ENCODE measurements at places on chromosomes 13 and 19.

GRCh38 chr13:98349731-98350305 lies 172.7 kb upstream of the RNF113B start:
- peak; percentile 21 for DNase-seq

DNA sequence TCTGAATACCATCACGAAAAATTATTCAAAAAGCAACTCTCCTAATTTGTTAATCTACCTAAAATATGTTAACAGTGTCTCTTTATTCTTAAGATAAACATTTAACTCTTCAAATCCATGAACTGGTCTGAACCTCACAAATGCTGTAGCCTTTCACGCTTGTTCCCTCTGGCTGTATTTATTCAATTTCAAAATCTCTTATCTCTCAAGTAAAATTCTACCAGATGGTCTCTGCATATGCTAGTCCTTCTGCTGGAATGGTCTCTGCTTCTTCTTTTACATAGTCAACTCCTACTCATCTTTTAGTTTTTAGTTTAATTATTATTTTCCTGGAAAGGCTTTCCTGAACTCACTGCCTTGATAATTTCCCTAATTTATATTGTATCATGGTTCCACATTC lies 232.9 kb upstream of the PCDH20 start:
- DNase-seq = no peak

DNA sequence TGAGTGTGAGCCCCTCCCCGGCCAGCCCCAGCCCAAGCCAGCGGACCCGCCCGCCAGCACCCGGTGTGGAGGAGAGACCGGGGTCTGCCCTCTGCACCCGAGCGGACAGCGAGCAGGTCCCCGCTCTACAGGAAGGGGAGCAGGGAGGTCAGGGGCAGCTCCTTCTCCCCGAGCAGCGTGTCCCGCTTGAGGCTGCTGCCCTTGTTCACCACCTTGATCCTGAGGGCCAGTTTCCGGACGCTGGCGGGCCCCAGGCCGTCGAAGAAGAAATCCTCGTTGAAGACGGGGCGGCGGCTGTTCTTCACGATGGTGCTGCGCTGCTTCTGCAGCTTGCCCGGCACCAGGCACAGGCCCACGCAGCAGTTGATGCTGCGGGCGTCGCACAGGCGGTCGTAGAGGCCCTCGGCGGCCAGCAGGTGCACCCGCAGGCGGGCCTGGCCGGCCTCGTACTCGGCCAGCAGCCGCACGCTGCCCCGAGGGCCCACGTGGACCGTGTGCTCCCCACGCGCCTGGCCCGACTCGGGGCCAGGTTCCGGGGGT lies 1.9 kb downstream of the C2CD4C start:
- DNase-seq = no peak

GRCh38 chr13:110015253-110015652 lies 228.9 kb upstream of the IRS2 start:
- DNase-seq = no peak

GRCh38 chr13:77528834-77529500 lies 6.5 kb upstream of the SCEL start:
- no peak for DNase-seq

DNA sequence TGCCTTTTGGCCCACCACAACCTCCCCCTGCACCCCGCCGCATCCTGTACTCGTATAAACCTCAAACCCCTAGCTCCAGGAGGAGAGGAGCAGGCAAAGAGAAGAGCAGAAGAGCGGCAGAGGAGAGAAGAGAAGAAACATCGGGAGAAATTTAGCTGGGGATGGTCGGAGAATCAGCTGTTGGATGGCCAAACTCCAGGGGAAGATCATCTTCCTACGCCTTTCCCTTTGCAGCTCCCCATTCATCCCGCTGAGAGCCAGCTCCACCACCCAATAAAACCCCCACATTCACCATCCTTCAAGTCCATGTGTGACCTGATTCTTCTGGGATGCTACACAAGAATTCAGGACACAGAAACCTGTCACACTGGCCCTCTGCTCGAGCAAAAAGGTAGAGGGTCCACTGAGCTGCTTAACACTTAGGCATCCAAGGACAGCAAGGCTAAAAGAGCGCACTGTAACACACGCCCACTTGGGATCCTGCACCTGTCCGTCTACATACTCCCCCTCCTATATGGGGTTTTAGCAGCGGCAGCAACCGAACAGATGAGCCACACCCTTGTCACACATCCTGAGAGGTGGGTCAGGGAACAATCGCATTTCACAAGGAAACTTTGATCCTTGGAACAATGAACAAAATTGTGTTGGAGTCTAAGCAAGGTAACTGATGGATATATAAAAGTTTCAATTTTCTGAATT lies 51.6 kb upstream of the MIR17HG start:
- no peak for DNase-seq

- DNase-seq = peak; percentile 31
These were observed 8.0 kb upstream of the POU2F2 start for GRCh38 chr19:42140125-42140754.

GRCh38 chr19:41479757-41480191 lies 36.8 kb downstream of the ERICH4 start:
- no peak for DNase-seq

- DNase-seq = no peak
These were observed 156.2 kb downstream of the SIPA1L3 start for GRCh38 chr19:38062959-38063761.

DNA sequence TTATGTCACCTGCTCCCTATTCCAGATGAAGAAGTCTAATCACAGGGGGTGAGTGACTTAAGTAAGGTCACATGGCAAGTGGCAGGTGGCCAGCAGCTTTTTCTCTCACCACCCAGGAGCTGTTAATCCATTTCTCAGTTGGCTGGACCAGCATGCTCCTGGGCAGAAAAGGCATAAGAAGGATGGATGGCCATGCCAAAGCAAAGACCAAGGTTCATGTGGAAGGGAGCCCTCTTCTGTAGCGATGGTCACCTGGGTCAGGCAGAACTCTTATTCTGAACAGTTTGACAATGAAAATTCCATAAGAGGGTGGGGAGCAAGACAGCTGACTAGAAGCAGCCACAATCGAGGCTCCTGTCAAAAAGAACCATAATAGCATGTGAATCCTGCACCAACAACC lies 538.1 kb downstream of the SUCLA2 start:
- no peak for DNase-seq

DNA sequence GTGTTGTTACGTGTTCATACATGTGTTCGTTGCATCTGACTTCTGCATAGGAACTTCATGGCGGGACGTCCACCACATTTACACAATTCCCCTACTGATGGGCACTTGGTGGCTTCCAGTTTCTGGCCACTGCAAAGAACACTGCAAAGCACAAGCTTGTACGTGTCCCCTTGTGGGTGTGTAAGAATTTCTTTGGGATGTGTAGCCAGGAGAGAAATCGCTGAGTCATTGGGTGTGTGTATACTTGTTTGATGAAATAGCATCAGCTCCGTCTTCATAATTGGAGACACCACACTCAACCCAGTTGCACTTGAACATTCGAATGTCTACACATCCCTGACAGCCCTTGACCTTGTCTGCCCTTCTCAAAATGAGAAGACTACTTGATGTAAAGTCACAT lies 19.2 kb downstream of the KLK5 start:
- no peak for DNase-seq

DNA sequence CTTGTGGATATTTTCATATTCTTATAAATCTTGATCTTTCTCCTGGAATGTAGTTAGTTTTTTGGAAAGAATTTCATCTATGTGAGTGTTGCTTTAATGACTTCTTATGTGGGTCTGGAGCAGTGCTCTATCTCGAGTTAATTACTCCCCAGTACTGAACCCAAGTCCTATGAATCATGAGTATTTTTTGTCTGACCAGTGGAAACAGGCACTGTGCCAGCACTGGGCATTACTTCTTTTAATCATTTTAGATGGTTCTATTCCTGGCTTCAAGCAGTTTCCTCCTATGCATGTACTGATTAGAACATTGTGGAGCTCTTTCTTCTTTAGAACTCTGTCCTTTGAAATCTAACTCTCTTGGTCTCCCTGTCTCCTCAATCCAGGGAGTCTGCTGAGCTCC lies 466.3 kb downstream of the PCDH17 start:
- no peak for DNase-seq

- no peak for DNase-seq
These were observed 654 bp downstream of the ZIC5 start for GRCh38 chr13:99970651-99971575.

DNA sequence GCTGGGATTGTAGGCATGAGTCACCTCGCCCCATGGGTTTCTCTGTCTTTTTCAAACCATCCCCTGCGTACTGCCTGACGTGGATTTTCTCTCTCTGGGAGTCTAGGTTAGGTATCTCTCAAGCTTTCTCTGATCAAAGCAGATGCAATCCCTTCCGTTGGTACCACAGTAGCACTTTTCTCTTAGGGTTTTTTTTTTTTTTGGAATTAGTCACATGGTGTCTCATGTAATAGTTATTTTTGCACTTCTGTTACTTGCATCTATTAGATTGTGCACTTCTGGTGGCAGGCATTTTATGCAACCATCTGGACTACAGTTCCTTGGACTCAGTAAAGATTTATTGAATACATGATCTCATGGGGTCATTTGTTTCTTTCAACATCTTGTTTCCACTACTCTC lies 72.1 kb downstream of the GPC6 start:
- no peak for DNase-seq

GRCh38 chr19:45693106-45693788 lies 781 bp downstream of the QPCTL start:
- DNase-seq = peak; percentile 64

GRCh38 chr19:28553005-28553404 lies 659.9 kb downstream of the UQCRFS1 start:
- no peak for DNase-seq

GRCh38 chr19:54532528-54532927 lies 29.9 kb downstream of the LAIR2 start:
- no peak for DNase-seq

- DNase-seq = no peak
These were observed 20.0 kb downstream of the ELL start for GRCh38 chr19:18501832-18502231.
